ENCODE measurements at places on chromosomes 16 and 17.

DNA sequence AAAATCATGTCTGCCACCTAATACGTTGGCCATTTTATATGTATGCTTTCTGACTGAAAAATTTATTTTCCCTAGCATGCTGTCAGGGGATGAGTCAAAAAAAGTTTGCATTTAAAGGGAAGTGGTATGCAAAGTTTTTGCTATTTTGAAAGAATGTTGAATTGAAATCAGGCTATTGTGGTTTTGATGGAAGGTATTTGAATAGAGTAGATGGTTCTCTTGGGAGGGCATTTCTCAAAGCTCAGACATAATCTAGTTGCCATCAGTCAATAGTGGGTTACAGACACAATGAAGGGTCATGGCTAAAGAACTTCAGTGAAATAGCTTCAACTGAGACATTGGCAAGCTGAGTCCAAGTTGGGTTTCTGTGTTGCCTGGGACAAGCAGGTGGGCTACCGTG, 102.4 kb downstream of the MAP2K6 start:
- DNase-seq, result no peak

GRCh38 chr17:77475016-77475976, 334.5 kb downstream of the SEC14L1 start:
- DNase-seq, result peak; percentile 75

DNA sequence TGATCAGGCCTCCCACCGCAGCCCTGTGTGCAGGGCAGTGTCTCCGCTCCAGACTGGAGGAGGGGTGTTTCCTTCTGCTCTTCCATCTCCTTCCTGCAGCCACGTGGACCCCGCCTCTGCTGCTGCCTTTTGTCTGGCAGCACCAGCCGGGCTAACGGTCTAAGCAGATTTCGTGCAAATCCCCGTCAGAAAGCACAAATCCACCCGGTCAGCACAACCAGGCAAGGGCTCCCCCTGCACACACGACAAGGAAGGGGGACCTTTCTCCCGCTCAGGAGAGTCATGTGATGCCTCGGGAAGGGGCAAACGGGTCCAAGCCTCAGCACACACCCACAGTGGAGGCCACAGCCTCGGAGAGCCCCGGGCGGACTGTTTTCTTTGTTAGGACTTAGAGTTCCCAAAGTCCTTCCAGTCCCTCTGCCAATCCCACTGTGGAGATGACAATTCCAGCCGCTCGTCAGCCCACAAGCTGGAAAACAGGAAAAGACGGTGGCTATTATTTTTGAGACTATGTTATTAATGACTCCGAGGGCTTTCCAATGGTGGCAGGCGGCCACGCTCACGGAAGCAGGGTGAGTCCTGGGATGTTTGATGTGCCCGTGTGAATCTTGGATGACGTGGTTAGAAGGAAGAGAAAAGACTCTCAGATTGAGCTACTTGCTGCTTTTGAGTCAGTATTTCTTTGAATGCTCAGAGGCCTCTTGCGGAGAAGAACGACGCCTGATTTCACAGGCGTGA, 22.5 kb upstream of the MEAK7 start:
- DNase-seq, result peak; percentile 49

- no peak for DNase-seq
Observed at GRCh38 chr17:35808240-35808961, 883 bp upstream of the TAF15 start.

DNA sequence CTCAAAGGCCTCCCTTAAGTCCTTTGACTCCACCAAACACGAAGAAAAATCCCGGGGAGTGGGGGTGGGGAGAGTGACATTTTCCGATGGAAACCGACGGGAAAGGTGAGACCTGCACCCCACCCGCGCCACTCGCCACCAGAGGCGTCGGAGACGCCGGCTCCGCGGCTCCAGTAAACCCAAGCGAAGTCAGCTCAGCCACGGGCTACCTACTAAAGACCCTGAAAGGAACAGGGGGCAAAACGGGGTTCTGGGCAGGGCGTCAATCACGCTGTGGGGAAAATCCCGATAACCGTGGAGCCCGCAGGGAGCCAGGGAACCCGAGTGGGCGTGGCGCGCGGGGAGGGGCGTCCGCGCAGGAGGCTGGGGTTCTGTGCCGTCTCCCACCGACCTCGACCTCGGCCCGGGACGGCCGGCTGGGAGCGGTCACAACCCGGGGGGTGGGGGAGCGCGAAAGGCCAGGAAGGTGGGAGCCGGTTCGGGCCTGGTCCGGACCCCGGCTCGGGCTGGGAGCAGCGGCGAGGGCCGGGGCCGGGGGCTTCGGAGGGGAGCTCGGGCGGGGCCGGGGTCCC, 565 bp downstream of the WDR45B start:
- DNase-seq, result peak; percentile 20

DNA sequence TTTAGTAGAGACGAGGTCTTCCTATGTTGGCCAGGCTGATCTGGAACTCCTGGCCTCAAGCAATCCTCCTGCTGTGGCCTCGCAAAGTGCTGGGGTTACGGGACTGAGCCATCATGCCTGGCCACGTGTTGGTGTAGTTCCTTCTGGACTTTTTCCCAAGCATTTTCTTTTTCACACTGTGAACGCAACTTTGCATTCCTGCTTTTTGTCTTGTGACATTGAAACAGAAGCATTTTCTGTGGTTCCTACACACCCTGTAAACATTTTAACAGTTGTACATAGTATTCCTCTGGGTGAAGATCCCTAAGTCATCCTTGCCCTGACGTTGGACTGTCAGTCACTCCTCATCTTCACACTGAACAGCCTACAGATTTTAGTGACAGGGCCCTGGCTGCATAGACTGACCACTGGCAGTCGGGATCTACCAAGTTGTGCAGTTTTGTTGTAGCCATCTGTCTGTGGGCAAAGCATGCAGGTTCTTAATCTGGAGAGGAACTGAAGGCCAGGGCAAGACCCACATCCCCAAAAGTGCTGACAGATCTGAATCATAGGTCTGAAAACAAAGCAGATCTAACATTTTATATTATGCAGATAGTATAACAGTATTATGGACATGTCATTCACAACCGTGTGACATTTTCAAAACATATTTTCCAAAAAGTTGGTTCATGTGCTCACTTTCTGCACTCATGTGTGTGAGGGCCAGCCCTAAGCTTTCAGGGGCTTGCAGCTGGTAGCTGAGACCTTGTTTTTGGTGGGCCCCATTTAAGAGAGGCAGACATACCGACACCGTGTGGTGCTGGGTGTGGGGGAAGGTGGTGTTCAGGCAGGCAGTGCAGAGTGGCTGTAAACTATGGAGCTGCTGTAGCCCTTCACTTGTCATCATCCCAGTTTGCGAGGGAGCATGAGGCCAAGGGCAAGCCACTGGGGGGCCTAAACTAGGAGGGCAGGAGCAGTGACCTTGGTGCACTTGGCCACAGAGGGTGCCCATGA, 59.9 kb downstream of the EPN2 start:
- DNase-seq, result no peak

- DNase-seq, result no peak
Observed at GRCh38 chr16:87254296-87254695, 62.9 kb downstream of the C16orf95 start.

GRCh38 chr17:75394332-75394918, 11.1 kb downstream of the GRB2 start:
- DNase-seq, result no peak

DNA sequence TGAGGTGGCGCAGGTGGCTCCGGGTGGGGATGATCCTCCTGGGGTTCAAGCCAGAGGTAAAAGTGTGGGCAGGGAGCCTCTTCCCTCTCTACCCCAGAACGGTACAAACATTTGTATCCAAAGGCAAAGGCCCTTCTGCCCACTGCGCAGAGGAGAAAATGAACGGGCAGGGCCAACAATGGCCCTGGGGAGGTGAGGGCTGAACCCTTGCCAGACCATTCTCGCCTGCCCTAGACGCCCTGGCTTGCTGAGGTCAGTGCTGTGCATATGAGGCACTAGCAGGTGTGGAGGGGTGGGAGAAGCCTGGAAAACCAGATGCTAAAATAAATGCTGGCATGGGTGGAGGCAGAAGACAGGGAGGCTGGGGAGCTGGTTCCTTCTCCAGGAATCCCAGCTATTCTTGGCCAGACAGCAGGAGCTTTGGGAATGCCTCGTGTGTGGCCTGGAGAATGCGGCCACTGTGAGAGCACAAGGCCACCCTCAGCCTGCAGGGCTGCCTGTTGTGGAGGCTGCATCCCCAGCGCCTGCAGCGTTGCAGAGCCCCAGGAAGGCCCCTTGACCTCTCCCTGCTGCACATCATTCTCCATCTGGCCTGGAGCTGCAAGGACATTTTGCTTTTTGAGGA, 4.5 kb downstream of the C17orf50 start:
- no peak for DNase-seq

DNA sequence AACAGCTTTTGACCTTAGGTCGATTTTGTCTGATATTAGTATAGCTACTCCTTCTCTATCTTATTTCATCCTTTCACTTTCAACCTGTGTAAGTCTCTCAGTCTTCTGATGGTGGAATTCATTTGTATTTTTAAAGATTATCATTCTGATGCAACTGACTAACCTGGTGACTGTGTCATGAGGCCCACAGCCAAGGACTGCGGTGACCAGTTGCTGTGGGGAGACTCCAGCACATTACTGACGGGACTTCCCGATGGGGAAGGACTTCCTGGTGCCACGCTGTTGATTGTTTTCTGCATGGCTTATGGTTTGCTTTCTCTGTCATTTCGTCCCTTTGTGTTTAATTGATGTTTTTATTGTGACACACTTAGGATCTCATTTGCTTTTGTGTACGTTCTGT, 34.2 kb downstream of the RMI2 start:
- DNase-seq, result no peak

GRCh38 chr16:85574672-85575475, 38.2 kb upstream of the GSE1 start:
- DNase-seq, result no peak

- peak; percentile 43 for DNase-seq
Observed at GRCh38 chr16:1963806-1964505, 670 bp downstream of the RPS2 start.

- DNase-seq, result no peak
Observed at GRCh38 chr17:37517881-37518280, 28.2 kb downstream of the DUSP14 start.
